ELF-1 (cell line): ENCODE measurements at places on chromosomes 1 and 21.
A peak's percentile ranks its signal among the peaks of the same experiment; 100 is the strongest.

- no peak for DNase-seq
These were observed 70.1 kb downstream of the MTR start for GRCh38 chr1:236864996-236865817.

DNA sequence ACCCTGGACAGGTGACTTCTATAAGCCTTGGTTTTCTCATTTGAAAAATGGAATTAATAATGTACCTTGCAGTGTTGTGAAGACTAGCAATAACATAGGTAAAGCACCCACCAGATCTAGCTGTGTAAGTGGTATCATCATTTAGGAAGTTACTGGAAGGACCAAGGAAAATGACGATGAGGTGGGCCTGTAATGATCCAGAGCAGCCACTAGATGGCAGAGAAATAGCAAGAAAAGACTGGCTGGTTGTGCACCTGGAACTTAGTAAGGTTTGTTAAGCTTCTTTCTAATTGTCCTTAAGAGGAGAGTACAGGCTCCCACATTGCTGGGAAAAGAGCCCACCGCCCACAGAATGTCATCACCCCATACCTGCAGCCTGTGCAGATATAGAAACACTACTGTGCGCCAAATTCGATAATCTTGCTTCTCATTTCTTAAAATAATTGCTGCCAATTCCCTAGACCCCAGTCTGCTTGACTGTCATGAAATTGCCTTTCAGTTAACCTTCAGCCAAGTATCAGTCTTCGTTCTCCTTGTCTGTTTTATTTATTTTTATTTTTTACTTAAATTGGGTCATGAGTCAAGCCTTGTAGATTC lies 37.2 kb downstream of the WNT4 start:
- peak; percentile 54 for DNase-seq

GRCh38 chr1:211133393-211133835 lies 534 bp downstream of the KCNH1 start:
- DNase-seq: no peak

GRCh38 chr1:38131024-38131585 lies 84.5 kb upstream of the POU3F1 start:
- no peak for DNase-seq

- DNase-seq: peak; percentile 30
These were observed 32.9 kb upstream of the B3GALT5 start for GRCh38 chr21:39579734-39580332.

DNA sequence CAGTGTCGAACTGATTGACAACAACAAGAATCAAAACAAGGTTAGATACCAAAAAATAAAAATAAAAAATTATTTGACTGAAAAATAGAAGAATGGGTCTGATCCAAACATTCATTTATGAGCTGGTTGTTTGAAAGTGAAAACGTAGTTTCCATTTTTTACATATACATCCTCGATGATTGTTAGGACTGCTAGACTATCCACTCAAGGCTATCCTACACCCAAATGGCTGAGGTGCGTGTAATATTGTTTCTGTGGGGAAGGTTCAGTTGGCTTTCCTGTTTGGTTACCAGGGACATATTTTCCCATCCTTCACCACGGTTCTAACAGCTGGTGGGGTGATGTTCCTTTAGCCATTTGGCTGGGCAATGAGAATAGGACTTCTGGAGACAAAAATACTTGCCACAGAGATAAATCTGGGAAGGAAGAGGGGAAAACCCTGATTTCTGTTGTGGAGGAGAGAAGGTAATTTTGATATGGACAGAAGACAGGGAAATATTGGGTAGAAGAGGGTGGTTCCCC lies 66.3 kb downstream of the MAP3K7CL start:
- DNase-seq: no peak

DNA sequence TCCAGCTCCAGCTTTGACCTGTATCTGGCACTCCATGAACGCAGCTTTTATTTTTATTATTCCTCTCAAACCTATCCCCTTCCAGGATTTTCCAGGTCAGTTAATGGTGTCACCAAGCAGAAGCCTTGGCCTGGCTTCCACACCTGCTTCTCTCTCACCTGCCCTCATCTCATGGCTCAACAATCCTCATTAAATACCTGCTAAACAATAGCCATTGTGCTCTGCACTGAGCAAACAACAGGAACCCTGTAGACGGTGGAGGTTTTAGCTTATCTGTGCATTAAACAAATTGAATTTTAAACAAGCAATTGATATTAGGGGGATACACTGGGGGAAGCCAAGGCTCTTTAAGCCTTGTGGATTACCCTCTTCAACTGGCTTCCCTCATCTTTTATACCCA lies 15.3 kb downstream of the PYCR2 start:
- no peak for DNase-seq
